Activated CD8-positive, alpha-beta memory T cell treated with anti-CD3 and anti-CD28 coated beads for 48 hours (primary cell): ENCODE measurements at places on chromosomes 1 and 21.

DNA sequence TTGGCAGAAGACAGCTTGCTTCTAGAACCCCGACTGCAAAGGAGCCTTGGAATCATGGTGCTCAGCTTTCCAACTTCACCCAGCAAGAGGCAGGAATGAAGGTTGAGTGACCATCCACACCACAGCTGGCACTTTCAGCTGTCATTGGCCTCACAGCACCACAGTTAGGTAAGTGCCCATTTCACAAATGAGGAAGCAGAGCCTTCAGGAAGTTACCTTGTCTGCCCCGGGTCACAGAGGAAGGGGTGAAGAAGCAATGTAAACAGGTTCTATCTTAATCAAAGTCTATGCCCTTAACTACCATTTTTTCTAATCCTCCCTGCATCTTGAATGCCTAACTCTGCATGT lies 156.0 kb downstream of the GLUL start:
- no peak for DNase-seq

GRCh38 chr1:27469334-27469733 lies 20.6 kb downstream of the WASF2 start:
- DNase-seq = no peak

DNA sequence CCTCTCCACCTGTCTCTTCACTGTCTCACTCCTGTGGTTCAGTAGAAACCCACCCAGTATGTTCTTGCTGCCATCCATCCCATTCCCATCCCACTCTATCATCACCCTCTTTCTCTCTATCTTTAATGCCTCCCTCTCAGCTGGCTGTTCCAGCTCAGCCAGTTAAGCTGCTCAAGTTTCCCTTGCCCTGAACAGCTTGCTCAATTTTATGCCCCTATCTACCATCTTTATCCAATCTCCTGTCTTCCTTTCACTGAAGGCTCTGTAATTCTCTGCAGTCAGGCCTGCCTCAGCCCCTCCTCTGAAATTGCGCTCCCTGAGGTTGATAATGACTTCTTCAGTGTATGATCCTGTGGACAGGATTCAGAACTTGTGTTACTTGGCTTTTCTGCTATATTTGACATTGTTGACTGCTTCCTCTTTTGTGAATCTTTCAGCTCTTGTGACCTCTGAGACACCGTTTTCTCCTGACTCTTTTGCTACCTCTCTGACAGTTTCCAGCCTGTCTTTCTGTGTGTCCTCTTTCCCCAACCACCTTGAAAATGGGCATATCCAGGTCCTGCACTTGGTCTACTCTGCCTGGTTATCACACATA lies 13.9 kb upstream of the BCAR3 start:
- no peak for DNase-seq

DNA sequence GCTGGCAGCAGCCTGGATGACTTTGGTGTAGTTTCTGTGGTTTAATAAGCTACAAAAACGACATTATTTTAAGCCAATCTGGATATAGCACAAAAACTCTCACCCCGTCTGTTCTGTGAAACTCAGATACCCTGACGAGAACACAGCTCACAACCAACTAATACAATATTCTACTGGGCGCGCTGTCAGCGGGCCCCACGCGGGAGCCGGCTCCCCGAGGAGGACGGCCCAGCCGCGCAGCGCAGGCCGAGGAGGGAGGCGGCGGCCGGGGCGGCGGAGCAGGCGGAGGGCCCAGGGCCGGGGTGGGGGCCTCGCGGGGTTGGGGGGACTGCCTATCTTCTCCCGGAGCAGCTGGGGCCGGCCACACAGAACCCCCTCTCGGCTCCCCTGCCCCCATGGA lies 87.2 kb upstream of the POU3F1 start:
- no peak for DNase-seq

DNA sequence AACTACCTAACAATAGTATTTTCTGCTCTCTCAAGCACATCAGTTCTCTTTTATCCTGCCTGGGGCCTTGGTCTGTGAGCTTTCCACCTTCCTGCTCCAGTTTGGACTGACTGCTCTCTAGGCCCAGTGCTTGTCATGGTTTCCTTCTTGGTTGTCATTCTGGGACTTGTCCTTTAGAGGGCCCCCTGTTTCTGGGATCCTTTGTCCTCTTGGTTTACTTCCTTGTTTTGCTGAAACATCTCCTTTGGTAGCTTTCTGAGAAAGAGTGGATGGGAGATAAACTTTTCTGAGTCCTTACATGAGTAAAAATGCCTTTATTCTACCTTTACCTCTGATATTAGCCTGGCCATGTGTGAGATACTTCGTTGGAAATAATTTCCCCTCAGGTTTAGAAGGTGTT lies 4.7 kb downstream of the SLC1A7 start:
- no peak for DNase-seq
